ENCODE measurements at places on chromosomes 13 and 19.

DNA sequence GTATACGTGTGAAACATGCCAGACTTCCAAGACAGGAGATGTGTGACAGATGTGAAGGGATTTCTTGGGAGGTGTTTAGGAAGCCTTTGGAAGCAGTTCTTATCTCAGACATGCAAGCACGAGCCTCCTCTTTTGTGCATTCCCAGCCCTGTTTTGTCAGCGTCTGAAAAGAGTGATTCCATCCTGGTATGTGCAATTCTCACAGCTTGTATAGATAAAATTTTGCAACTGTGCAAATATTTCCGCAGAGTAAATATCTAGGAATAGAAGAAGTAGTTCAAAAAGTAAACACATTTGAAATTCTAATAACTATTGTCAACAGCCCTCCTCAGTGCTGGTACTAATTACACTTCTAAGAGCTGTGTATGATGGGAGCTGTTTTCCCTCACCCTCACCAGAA lies 72.3 kb upstream of the C1QTNF9B start:
- DNase-seq, result no peak

- DNase-seq, result no peak
Observed at GRCh38 chr13:74338341-74338740, 204.1 kb upstream of the KLF12 start.

DNA sequence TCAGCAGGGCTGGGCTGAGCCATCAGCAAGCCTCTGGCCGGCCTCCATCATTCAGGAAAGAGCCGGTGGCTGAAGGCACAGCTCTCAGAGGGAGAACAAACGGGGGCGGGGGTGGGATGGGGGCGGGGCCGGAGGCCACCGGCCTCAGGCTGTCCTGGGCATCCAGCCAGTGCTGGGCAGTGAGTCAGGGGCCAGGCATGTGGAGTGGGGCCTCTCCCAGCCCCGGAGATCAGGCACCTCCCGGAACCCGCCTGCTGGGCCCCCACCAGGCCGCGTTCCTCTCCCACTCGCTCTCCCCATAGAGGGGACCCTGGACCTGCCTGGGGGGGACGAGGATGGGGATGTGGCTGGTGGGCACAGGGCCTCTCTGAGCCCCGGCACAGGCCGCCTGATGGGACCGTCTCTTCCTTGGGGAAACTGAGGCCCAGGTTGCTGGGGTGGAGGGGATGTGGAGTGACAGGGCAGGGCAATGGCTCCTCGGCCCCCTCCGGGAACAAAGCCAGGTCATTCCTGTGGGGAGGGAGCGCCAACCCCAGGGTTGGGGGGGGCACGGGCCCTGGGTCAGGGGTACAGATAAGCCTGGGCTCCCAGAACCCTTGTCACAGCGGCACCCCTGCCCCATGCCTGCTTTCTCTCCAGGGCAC lies 12.9 kb downstream of the SPC24 start:
- no peak for DNase-seq

- DNase-seq, result no peak
Observed at GRCh38 chr19:33329736-33330135, 27.4 kb upstream of the CEBPA start.

GRCh38 chr13:102872131-102872530 lies 26.3 kb downstream of the ERCC5 start:
- DNase-seq, result no peak

DNA sequence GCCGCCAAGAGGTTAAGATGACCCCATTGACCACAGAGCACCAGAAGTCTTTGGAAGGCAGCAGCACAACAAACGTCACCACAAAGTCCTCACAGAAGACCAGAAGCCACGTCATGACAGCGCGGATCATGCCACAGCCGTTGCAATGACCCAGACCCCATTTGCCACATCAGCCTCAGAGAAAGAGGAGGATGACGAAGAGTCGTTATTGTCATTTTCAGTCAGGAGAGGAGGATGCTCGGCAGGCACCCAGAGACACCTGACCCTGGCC lies 29.6 kb upstream of the CD33 start:
- no peak for DNase-seq

Measured in T-helper 9 cell (primary cell).